Breast epithelium (tissue), 4 donors: ENCODE measurements at places on chromosomes 2 and 18.

DNA sequence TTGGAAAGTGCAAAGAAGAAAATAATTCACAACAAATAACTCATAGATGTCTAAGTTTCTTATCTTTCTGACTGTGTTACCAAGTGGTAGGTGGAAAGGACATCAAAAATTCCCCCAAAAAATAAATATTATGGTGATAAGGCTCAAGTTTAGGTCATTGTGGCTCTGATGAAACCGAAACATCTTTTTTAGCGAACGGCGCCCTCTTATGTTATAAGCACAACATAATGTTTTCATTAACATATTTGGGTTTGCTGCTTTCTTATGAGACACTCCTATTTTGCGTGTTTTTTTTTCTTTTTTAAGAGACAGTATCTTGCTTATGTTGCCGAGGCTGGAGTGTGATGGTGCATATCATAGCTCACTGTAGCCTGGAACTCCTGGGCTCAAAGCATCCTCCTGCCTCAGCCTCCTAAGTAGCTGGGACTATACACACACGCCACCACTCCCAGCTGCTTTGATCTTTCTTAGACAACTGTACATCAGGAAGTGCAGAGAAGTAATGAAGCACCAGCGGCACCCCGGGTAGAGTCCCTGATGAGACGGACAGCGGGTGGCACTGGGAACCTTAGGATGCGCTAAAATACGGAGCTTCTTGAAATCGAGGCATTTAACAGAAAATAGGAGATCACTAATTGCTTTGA, 38.5 kb upstream of the SLC35G4 start:
- no peak for DNase-seq

- DNase-seq, result no peak
These were observed 25.7 kb upstream of the FAM178B start for GRCh38 chr2:97011977-97012569.

DNA sequence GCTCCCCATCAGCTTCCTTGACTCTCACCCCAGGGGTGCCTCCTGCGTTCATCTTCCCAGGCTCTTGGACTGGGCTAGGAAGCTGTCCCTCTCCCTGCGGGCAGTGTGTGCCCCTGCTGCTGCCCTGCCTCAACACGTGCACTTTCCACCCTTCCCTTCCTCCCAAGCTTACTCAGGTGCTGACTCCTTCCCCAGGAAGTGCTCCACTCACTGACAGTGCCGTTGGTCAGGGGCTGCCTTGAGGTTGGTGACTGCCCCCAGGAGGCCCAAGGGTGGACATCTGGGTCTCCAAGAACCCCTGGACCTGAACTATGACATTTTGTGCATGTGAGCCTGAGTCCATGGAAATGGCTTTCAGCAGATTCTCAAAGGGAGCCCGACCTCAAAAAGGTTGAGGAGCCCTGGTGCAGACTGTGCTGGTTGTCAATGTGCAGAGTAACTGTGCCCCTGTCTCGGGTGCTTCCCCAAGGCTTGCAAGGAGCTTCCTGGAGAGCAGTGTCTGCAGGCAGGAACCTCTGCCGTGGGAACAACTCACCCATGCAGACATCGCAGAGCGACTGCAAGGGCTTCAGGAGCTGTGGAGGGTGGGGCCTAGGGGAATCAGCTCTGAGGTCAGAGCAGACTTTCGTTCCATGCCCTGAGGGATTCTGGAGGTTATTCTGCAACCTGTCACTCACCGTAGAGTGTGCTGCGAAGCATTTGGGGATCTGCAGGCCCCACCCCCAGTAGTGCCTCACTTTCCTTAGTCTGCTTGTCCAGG, 116.5 kb upstream of the MCFD2 start:
- no peak for DNase-seq

DNA sequence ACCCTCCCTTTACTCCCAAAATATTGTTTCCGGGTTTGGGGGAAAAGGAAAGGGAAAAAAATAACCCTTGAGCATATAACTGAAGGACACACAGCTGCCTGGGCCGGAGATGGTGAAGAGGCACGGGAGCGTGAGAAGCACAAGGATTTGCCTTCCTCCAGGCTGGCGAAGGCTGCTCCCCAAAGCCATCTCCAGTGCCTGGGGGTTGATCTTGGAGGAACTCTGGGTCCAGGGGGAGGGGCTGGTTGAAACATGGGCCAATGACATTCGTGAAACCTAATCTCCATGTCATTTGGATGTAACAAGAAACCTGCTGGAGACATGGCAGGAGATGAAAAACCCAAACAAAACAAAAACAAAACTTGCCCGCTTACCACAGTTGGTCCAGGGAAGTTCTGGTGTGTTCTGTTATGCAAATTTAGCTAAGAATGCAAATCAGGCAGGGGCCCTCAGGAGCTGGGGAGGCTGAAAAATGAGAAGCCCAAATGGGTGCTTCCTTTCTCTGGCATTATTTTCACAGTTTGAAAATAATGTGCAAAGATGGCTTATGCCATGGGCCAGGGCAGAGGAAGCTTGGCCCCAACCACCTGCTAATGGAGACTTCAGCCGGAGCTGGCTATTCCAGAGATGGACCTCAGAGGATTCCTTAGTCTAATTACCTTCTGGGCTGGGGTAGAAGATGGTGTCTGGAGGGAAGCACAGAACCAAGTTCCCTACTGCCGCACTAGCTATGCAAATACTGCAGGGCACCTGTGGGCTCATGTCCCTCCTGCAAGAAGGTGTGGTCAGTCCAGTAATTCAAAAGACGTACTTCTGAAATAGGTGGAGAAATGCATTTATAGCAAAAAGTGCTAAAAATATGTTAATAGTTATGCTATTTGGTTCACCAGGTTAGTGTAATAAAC, 180.9 kb downstream of the BCL2 start:
- no peak for DNase-seq

- no peak for DNase-seq
These were observed 27.5 kb upstream of the FOSL2 start for GRCh38 chr2:28365158-28365557.

- DNase-seq, result no peak
These were observed 228.4 kb upstream of the FBXO11 start for GRCh38 chr2:48134704-48135103.

DNA sequence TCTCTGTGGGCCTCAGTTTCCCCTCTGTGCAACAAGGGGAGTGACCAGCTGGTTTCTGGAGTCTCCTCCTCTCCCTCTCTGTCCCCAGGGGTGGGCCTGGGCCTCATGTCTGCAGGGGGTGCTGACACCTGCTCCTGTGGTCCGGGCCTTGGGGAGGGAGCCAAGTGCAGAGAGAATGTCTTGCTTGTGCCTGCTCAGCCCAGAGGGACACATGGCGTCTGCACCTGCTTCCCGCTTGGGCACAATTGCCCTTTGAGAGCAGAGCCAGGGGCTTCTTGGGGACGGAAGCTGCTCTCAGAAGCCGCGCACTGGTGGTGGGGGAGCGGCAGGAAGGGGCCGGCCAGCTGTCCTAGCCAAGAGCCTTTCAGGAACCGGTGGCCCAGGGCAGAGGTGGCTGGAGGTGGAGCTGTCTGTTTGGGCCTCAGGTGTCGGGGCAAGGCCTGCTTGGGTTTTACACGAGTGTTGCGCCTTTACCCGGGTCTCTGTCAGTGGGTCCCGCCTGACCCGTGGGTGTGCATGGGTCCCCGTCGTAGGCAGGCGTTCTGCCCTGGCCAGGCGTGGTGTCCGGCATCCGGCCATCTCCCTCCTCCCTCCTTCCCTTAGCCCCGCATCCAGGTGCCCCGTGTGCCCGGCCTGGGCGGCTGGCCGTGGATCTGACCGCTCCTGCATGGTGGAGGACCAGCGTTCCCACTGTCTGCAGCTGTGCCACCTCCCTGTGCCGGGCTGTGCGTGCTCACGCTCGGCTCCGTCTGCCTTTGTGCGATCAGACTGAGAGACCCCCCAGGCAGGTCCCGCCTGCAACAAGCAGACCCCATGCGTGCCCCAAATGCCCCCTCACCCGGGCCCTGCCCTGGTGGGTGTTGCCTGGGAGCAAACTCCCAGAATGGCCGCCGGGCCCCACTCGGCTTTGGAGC, 4.0 kb downstream of the NEU4 start:
- DNase-seq, result no peak
